ENCODE measurements at places on chromosomes 7 and 10.

- no peak for DNase-seq
Observed at GRCh38 chr10:71396711-71397295, at the start of gene CDH23. Gene CDH23, plus strand, starts transcription at chr10:71396920. Its CDS starts 42,912 bp downstream, at chr10:71439832.

GRCh38 chr10:28151636-28152035 is 151.2 kb downstream of the MPP7 start:
- no peak for DNase-seq

GRCh38 chr7:69398986-69399385 is 199.3 kb upstream of the AUTS2 start:
- no peak for DNase-seq

GRCh38 chr7:45073786-45074527 is 14.8 kb downstream of the NACAD start:
- no peak for DNase-seq

GRCh38 chr7:155205368-155206317 is 92.0 kb upstream of the INSIG1 start:
- no peak for DNase-seq

- no peak for DNase-seq
Observed at GRCh38 chr7:31335884-31336201, 4.7 kb downstream of the NEUROD6 start.

- DNase-seq = no peak
Observed at GRCh38 chr7:42071372-42072261, 165.4 kb downstream of the GLI3 start.

GRCh38 chr10:1211844-1212570 is 155.8 kb downstream of the WDR37 start:
- no peak for DNase-seq

GRCh38 chr10:14468726-14469125 is 138.0 kb upstream of the FRMD4A start:
- no peak for DNase-seq

GRCh38 chr10:1057106-1057657 is 997 bp downstream of the WDR37 start:
- no peak for DNase-seq

- DNase-seq = no peak
Observed at GRCh38 chr10:84654671-84655070, 326.3 kb downstream of the CCSER2 start.

DNA sequence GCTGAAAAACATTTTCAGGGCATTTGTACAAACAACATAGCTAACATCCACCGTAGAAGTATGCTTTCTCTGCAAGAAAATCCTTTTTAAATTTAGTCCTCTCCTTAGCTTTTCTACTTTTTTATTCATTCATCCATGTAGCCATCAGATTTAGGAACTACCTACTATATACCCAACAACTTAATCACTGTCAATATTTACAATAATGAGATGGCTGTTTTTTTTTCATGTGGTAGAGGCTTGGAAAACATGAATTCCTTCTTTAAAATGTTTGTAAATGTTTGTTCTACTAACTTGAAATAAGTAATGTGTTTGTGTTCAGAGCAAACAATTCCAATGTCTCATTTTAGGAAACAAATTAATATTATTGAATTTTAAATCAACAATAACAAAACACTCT is 78.2 kb upstream of the CAV2 start:
- DNase-seq = no peak

DNA sequence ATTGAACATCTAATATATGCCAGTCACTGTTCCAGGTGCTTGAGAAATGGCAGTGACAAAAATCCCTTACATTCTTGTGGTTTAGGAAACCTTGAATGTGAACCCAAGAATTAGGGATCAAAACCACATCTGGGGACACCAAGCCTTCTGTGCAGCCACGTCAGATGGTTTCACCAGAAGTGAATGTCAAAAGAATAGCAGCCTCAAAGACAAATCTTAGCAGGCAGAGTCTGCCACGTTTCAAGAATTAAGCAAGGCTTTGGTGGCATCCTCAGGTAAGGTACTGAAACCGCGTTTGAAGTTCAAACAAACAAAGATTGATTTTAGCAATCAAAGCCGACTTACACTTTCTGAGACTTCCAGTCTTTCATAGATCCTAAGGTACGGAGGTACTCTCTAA is 225.5 kb upstream of the GNAI1 start:
- no peak for DNase-seq
